WERI-Rb-1 (cell line): ENCODE measurements at places on chromosomes 7 and 10.
A peak's percentile ranks its signal among the peaks of the same experiment; 100 is the strongest.

DNA sequence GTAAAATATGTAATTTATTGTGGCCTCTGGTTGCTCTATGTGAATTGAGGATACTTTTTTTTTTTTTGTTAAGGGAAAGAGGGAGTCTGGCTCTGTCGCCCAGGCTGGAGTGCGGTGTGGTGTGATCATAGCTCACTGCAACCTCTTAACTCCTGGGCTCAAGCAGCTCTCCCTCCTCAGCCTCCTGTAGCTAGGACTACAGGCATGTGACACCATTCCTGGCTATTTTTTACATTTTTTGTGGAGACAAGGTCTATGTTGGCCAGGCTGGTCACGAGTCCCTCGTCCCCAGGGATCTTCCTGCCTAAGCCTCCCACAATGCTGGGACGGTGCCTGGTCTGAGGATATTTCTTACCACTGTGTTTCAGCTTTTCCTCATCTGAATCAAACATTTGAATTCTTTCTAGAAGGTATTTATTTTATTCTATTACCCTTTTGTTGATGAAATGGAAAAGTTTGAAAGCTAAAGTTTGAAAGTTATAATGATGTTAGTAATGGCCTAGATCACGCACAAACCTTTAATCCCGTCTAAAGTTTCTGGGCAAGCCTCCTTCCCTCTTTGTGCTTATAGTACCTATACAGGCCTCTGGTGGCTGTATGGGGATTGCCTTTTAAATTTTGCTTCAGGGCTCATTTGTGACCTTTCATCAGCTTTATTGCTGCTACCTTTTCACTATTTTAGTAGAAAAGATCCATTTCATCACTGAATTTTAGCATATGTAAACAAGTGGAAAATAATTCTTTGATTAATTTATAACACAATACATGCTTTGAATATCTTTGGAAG, 2.0 kb downstream of the IFRD1 start:
- DNase-seq, result no peak

GRCh38 chr10:128710098-128710797, 584.0 kb upstream of the MKI67 start:
- no peak for DNase-seq

DNA sequence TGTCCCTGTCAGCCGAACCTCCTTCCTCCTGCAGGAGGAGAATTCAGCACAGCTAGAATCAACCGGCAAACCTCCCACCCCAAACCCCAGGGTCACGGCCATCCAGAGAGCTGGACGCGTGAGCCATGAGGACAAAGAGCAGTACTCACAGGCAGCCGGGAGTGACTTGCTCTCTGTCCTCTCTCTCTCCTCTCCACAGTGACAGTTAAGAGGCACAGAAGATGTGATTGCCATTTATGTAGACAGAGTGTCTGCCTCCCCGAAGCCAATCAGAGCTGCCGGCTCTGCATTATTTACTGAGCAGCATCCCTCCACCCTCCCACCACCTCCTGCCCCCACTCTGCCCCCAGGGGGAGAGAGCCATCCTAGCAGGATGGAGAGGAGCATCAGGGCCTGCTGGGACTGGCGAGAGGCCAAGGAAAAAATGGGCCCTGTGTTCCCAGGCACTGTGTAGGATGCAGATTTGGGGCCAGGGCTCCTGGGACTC, 4.3 kb downstream of the DDC start:
- peak; percentile 30 for DNase-seq

- DNase-seq, result no peak
These were observed 140.4 kb upstream of the NPY start for GRCh38 chr7:24143547-24143946.

GRCh38 chr10:89296220-89296648, 5.6 kb upstream of the IFIT2 start:
- DNase-seq, result no peak

DNA sequence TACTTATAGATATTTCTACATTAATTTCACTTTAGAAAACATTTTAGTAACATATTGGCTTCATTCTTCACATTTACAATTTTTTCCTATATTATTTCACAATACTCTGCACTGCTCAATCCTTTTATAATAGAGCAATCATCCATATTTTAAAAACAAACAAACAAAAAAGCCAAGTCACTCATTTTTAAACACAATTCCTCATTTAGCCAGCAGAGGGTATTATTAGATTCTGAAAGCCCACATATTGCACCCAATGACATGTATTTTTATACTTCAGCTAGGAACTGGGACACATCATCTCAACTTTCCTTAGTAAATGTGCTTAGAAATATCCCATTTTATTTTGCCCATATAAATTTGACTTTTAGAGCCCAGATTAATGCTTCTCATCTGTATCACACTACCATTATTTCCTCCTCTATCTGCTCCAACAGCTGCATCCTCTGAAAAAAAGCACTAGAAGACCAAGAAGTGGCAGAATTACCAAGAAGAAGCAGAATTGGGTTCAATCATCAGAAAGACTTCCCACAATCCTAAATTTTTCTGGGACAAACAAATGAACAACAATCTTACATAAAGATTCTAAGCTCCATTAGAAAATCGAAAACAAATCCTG, 29.5 kb downstream of the CTNNA3 start:
- DNase-seq, result no peak

GRCh38 chr7:159028508-159029401, 115.9 kb downstream of the VIPR2 start:
- no peak for DNase-seq

GRCh38 chr10:84820120-84820519, 491.7 kb downstream of the CCSER2 start:
- peak; percentile 30 for DNase-seq

GRCh38 chr7:24767878-24768569, 10.8 kb upstream of the GSDME start:
- no peak for DNase-seq

DNA sequence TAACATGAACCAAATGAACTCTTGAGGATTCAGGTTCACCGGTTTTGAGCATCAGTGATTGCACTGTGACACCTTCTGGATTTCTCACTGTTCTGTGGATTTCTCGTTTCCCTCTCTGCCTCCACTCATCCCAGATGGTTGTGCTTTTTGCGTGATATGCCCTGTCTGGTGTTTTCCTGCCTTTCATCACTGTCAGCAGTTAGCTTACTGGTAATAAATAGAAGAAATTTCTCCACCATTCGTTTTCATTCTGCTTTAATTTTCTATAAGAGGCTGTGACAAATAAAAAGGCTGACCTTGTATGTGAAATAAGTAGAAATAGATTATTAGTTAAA, 16.2 kb downstream of the BPGM start:
- no peak for DNase-seq

GRCh38 chr10:35300063-35300699, 36.1 kb upstream of the CCNY start:
- no peak for DNase-seq

DNA sequence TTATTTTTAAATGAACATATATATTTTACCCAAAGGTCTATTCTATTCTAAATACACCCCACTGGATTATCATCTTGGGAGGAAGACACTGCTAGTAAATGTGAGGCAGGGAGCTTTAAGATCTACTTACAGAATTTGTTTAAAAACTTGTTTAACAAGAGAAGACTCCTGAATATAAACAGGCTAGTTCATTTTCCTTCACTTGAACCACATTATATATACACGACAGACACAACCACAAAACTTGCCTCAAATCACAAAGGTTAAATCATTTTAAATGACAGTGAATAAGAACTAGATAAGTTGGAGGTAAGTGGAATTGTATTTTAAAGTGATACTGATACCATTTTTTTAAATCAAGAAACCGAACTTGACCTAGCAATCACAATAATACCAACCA, 109.2 kb downstream of the ATE1 start:
- no peak for DNase-seq

GRCh38 chr10:102633848-102634247, 10.4 kb upstream of the TRIM8 start:
- no peak for DNase-seq

DNA sequence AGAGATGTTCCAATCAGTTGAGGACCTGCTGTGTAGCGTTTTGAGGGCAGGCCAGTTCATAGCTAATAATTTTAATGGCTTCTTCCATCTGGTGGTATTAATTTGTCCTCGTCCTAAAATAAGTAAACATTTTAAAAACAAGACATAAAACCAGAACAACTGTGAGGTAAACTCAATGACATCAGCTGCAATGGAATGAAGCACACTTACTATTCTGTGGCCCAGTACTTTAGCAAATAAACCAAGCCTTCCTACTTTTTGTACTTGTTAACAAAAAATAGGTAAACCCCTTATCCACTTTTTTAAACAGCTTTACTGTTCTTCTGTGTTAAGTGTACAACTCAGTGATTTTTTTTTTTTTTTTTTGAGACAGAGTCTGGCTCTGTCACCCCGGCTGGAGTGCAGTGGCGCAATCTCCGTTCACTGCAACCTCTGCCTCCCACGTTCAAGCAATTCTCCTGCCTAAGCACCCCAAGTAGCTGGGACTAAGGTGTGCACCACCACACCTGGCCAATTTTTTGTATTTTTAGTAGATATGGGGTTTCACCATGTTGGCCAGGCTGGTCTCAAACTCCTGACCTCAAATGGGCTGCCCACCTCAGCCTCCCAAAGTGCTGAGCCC, 28.9 kb upstream of the FZD1 start:
- DNase-seq, result no peak

DNA sequence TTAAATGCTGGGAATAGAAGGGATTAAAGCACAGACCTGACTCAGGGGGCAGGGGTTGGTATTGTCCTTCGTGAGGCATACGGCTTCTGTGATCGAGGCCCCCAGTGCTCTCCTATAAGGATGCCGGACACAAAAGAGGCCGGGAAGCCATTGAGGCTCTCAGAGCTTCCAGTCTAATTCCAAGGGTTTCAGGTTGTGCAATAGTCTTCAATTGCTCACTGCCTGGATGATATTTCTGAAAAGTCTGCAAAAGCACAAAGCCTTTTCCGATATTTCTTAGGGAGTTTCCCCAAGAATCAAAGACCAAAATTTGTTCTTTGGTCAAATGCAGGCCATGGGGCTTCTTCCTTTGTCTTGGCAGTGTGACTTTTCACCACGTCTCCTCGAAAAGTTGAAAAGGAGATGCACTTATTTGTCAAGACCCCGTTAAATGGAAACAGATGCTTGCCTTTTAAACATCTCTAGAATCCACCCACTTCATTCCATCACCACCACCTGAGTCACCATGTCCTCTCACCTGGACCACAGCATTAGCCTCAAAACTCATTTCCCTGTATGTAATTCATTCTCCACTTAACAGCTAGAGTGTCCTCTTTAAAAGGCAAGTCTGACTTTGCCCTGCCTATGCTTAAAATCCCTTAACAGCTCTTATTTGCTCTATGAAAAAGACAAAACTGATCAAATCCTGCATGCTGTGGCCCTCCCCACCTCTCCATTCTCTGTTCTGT, 134.8 kb upstream of the NAMPT start:
- no peak for DNase-seq

DNA sequence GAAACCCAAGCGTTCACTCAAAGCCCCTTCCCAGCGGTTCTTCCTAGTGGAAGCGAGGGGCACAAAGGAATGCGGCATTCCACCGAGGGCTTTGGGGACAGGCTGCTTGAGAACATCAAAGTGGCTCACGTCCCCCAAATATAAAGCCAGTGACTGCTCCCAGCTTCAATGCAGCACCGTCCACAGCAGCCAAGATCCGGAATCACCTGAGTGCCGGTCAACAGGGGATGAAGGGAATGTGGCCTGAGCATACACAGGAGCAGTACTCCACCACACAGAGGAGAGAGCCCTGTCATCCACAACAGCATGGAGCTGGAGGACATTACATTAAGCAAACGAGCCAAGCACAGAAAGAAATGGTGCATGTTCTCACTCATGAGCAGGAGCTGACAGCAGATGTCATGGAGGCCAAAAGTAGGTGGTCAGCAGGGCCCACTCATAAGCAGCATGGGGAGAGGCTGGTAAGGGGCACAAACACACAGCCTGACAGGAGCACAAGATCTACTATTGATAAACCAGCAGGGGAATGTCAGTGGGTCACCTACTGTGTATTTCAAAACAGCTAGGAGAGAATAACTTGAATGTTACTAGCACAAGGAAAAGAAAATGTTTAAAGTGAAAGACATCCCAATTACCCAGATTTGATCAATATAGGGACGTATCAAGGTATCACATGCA, 79.5 kb downstream of the DIP2C start:
- no peak for DNase-seq

GRCh38 chr7:3453398-3453797, 152.3 kb downstream of the SDK1 start:
- peak; percentile 15 for DNase-seq

GRCh38 chr7:149680331-149681025, 92.9 kb downstream of the ZNF467 start:
- no peak for DNase-seq

GRCh38 chr10:56255298-56255697, 105.8 kb downstream of the ZWINT start:
- no peak for DNase-seq

DNA sequence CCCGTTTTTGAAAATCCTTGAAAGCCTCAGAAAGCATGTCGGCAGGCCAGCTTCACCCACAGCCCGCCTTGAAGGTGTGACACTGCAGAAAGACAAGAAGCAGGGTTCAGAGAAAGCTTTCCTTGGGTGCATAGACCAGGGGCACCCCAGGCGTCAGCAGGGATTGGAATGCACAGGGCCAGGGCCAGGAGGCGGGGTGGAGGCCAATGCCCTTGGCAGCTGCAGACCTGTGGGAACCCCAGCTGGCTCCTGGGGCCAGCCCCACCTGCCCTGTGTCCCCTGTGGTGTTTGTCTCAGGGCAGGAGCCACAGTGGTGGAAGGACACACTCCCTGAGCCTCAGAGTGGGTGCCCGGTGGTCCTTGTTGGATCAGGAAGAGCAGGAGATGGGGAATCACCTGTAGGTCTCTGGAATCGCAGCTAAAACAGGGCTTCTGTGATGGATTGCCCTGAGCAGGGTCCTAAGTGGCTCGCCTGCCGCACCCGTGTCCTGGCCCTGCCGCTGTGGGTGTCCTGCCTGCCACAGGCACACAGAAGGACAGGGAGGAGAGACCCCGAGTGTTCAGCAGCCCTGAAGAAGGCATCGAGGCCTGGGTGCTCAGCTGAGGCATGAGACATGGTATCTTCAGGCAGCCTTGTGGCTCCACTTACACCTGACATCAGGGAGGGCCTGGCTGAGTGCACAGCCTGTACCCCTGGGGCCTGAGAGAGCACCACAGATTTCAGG, 32.5 kb downstream of the ANXA8 start:
- no peak for DNase-seq

DNA sequence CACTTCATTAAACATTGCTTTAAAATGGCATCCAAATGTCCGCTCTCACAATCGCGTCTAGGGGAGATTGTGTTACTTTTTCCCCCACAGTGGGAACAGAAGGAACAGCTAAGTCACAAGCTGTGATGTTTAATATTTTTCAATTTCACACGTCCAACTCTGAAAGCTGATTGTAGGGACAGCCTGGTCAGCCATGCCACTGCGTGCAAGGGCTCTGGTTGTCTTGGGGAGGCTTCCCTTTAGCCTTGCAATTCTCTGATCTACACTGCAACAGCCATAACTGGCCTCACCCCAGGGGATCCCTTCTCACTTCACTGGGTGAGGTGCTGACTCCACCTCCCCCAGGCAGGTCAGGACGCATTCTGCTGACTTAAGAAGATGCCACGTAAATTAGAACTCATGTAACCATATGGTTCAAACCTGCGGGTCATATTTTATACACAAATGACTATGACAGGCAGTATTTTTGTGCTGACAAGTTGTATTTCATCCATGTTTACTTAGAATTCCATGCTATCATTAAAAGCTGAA, 425.2 kb upstream of the NFE2L3 start:
- DNase-seq, result peak; percentile 37

- DNase-seq, result no peak
These were observed 194.4 kb downstream of the PLXNA4 start for GRCh38 chr7:132381742-132382472.
